Pulmonary artery endothelial cell (primary cell): ENCODE measurements at places on chromosomes 2 and 18.

DNA sequence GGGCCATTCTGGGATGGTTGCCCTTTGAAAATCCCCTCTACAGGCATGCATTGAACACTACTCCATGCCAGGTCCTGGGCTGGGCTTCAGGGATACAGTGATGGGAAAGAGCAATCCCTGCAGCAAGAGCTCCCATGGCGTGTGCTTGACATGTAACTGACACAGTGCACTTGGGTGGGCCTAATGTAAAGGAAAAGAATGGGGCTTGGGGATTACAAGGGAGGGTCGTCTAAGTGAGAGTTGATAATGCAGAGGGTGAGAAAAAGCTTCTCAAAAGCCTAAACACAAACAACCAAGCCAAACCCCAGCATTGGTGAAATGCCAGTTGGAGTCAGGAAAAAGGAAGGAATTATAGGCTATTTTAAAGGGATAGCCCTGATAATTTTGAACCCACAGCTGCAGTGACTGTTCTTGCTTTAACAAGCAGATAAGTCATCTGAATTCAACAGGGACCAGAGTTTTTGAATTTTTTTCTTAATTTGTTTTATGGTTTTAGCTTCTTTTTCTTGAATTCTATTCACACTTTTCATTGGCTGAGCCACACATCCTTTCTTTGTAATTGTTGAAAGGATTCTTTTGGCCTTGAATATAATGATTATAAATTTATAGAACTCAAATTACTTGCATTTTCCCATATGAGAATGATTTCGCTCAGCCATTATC, 308.7 kb downstream of the LPIN1 start:
- DNase-seq = no peak

DNA sequence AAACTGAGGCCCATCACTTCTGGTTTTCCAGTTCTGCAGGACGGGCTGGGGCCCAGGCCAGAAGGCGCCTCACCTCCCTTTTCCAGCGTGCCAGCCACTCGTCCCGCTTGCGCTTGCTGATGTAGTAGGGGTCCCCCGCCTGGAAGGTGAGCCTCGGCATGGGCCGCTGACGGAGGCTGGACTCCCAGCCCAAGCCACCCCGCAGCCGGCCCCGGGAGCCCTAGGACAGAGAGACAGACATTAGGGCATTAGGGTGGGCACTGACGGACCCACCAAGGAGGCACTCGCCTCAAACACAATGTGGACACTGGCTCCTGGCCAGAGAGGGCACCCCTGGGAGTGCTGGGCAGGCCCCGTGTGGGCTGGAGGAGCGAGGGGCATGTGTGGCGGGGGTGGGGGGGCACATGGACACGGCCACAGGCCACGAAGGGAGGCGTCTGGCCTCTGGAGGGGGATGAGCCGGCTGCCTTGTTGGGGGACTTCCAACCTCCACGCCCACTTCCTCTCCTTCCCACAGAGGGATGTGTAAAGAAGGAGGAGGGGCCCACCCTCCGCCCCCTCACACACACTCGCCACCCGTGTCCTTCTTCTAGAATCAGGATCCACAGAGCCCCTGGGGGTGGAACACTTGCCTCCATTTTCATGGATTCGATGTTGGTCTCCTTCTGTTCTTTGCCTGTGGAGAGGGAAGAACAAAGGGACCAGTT, 66.7 kb downstream of the DNMT3A start:
- no peak for DNase-seq

GRCh38 chr2:50769406-50770181, 262.3 kb downstream of the NRXN1 start:
- DNase-seq = no peak

DNA sequence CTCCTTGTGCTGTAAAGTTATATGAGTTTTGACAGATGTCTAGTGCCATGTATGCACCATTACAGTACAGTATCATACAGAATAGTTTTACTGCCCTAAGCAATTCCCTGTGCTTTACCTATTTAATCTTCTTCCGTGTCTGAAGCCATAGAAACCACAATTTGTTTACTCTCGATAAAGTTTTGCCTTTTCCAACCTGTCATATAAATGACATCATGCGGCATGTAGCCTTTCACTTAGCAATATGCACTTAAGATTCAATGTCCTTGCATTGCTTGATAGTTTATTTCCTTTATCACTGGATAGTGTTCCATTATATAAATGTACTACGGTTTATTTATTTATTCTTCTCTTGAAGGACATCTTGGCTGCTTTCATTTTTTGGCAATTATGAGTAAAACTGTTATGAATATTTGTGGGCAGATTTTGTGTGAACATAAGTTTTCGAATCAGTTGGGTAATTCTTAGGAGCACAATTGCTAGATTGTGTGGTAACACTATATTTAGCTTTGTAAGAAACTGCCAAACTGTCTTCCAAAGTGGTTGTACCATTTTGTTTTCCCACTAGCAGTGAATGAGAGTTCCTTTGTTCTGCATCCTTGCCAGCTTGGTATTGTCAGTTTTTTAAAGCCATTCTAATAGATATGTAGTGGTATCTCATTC, 136.8 kb upstream of the MAP3K20 start:
- DNase-seq = no peak

- DNase-seq = no peak
Observed at GRCh38 chr18:37672932-37673595, 107.5 kb upstream of the CELF4 start.

- DNase-seq = no peak
Observed at GRCh38 chr2:27606611-27607010, 22.2 kb downstream of the CCDC121 start.

DNA sequence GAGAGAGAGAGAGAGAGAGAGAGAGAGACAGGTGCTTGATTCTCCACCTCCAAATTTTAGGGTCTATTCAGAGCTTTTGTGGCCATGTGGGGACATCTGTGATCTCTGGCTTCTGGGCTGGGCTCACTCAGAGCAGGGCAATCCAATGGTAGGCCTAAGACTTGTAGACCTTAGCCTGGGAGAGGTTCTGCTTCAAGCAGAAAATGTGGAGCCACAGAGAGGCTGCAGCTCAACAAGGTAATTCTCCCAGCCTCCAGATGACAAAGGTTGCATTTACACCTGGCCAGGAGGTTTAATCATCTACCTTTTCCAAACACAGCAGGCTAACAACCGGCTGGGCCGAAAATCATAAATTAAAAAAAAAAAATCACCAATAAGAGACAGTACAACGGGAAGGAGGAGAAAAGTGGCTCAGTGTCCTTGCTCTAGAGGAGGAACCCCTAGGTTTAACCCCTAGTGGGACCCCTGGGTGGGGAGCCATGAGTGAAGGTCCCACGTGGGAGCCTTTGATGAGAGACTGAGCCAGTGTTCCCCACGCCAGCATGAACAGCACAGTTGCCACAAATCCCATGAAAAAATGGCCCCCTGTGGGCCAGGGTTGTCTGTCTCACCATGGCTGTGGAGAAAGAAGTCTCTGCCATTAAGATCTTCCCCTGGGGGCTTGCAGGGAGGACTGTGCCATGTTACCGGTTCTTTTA, 124.0 kb upstream of the GATA6 start:
- no peak for DNase-seq

GRCh38 chr2:152505495-152505906, 170.5 kb downstream of the FMNL2 start:
- peak; percentile 67 for DNase-seq

GRCh38 chr18:72727038-72727655, 140.6 kb downstream of the NETO1 start:
- no peak for DNase-seq

DNA sequence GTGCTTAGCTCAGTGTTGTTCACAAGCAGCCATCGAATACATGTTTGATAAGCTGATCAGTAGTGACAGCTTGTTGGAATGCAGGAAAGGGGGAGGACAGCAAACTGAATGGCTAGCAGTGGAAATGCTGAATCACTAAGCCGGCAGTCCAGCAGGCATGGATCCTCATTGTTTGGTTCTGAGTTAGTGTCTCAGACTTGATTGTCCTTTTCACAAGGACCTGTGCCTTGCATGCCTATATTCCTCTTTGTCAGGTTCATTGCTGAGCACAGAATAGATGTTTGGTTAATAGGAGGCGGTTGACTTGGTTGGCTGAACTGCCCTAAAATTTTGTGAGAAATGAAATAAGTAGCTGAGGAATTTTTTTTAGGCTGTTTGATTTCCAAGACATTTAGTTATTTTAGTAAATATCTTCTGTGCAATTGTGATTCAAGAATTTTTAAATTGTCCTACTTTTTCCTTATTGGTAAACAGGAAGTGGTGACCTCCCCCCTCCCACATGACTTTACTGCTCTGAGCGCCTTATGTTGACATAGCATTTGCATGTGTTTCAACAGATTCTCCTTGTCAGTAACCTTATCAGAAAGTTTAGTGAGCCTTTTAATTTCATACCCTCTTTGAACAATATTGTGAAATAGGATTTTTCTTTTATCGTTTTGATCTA, 21.4 kb upstream of the STON1 start:
- peak; percentile 71 for DNase-seq

- no peak for DNase-seq
Observed at GRCh38 chr2:29755829-29756228, 165.6 kb downstream of the ALK start.

DNA sequence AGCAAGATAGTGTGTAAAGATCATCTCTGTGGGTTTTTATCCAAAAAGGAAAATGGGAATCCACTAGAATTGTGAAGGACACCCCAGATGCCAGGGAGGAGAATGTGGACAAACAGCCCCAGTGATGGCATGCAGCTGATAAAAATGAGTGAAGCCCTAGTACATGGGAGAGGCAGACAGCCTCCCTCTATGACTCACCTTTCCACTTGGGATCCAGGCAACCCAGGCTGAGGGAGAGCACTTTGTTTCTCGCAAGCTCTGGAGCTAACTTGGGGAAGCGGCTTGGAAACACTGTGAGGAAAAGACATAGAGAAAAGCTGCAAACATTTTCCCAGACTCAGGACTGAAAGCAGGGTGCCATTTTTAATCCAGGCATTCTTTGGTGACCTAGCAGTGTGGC, 5.3 kb upstream of the FLACC1 start:
- DNase-seq = no peak

- DNase-seq = no peak
Observed at GRCh38 chr2:239913636-239914417, 111.3 kb downstream of the NDUFA10 start.

DNA sequence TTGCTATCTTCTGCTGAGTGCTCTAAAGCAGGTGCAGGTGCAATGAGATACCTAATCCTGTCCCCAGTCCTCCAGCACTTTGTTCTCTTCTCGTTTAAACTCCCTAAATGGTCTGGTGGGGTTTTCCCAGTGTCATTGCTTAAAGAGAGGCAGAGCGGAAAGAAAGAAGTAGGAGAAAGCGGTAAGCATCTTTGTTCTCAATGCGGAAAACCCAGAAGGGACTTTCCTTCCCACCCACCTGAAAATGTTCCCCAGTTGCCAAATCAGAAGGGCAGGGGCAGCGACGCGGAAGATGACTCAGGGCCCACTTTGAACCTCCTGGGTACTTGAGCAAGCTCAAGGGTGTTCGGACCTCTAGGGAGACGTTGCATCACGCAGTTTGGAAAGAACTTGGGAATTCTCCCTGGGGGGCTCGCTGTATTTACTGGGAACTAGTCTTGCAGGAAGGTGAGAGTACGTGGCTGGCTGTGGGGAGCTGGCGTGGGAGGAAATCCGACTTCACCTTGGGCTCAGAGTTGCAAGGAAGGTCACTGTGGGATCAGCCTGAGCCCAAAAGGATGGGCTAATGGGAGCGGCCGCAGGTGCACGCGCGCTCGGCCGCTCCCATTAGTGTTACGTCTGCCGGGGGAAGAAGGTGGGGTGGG, 589 bp upstream of the SGPP2 start:
- DNase-seq = no peak

- DNase-seq = no peak
Observed at GRCh38 chr2:30193104-30193681, 38.1 kb upstream of the LBH start.

DNA sequence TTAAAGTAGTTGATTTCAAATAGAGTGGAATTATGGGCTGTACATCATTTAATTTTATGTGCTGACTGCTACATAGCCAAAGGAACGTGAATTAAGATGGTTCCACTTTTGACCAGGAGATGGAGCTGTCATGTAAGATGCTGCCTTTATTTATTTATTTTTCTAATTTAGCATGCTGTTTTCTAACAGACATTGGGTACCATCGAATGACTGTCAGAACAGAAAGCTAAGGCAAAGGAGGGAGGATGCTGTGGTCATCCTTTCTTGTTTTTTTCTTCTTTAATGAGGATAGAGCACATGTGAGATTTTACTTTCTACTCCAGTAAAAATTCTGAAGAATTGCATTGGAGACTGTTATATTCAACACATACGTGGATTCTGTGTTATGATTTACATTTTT, at the start of gene SCN2A:
SCN2A (plus strand) TSS at position 185 of the 400 bp plus-strand sequence. CDS start 56,410 bp downstream, outside the sequence.
- DNase-seq = peak; percentile 15

DNA sequence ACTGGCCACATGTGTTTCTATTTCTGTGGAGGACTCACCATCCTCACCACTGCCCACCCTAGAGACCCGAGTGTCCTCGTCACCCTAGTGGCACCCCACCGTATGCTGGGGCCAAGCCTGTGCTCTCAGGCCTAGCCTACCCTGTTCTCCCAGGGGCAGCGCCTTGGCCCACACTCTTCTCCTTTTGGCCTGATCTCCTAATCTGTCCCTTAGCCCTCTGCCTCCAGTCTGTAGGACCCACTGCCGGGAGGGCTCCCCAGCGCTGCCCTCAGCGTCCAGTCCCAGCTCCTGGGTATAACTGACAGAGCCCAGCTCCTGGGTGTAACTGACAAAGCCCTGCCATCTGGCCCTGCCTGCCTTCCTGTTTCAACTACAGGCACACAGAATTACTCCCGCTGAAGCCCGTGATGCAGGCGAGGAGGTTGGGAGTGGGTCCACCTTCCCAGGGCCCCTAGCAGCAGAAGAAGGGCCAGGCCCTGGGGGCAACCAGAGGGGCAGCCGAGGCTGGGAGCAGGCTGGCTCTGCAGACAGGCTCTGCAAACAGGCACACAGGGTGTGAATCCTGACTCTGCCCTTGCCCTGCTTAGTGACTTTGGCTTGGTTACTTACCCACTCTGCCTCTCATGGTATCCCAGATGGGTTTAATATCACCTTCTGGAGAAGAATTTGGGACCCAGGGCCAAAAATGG, 25.6 kb upstream of the PTMA start:
- no peak for DNase-seq

- DNase-seq = no peak
Observed at GRCh38 chr2:100703213-100703612, 116.7 kb upstream of the NPAS2 start.

DNA sequence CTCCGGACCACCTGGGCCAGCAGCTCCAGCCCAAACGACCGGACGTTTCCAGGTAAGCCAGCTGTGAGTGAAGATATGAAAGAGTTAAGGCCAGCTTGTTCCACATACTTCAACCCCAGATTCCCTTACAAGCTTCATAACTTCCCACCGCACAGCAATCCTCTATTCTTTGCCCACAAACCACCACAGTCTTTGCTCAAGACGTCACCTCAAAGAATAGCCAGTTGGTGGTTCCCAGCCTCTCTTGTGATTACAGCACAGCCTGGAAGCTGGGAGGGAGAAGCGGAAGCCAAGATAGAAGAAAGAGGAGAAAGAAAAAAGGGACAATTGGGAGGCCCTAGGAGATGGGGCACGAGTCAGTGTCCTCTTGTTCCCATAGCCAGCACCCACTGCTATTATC, 70.6 kb downstream of the NRP2 start:
- no peak for DNase-seq
